Bladder microvascular endothelial cell (primary cell): ENCODE measurements at places on chromosomes 12 and 14. TPM values are rescaled to one million over a fixed set of nuclear protein-coding genes. Genes with fewer than 3 reads are reported as not detected.

The LRP1-AS gene
- not detected in 2 replicates for total RNA-seq

The PRPF39 gene
- 17.8 and 37.8 TPM in 2 replicates for total RNA-seq

The MSI1 gene
- not detected in 2 replicates for total RNA-seq

The EIF2B2 gene
- 87.8 and 126 TPM in 2 replicates for total RNA-seq

The PAX9 gene
- 0.06 TPM in 1 of 2 replicates, not detected in the other for total RNA-seq

The TUNAR gene
- total RNA-seq, result not detected in 2 replicates

The KRT75 gene
- total RNA-seq, result not detected in 2 replicates

The DAO gene
- not detected in 2 replicates for total RNA-seq

The PZP gene
- total RNA-seq, result 0.94 and 1.1 TPM in 2 replicates

The BCAT1 gene
- 28.7 and 128 TPM in 2 replicates for total RNA-seq

The SPIC gene
- not detected in 2 replicates for total RNA-seq

The RASSF9 gene
- total RNA-seq, result 1.5 and 4.6 TPM in 2 replicates

The ATL1 gene
- 1.8 and 4.0 TPM in 2 replicates for total RNA-seq

The RDH5 gene
- 0.97 and 1.6 TPM in 2 replicates for total RNA-seq

The MYH7 gene
- not detected in 2 replicates for total RNA-seq

The MIPOL1 gene
- total RNA-seq, result 6.3 and 21.2 TPM in 2 replicates

The NUP107 gene
- 37.9 and 60.2 TPM in 2 replicates for total RNA-seq

The ANP32D gene
- total RNA-seq, result not detected in 2 replicates

The EXD2 gene
- 17.5 and 24.7 TPM in 2 replicates for total RNA-seq

The RTN1 gene
- 0.06 and 0.16 TPM in 2 replicates for total RNA-seq

The GLI1 gene
- not detected in 2 replicates for total RNA-seq

The PTCSC3 gene
- not detected in 2 replicates for total RNA-seq

The EIF2S3B gene
- total RNA-seq, result 0.32 and 0.69 TPM in 2 replicates

The FGF6 gene
- total RNA-seq, result not detected in 2 replicates

The PARP2 gene
- 5.8 and 10.5 TPM in 2 replicates for total RNA-seq

The TTC9 gene
- total RNA-seq, result under 0.01 and 0.06 TPM in 2 replicates

The HOXC6 gene
- 0.25 TPM in 1 of 2 replicates, not detected in the other for total RNA-seq

The FKBP3 gene
- 19.3 and 27.0 TPM in 2 replicates for total RNA-seq

The NDRG2 gene
- 0.65 and 1.5 TPM in 2 replicates for total RNA-seq

The RD3L gene
- not detected in 2 replicates for total RNA-seq

The SMIM41 gene
- total RNA-seq, result under 0.01 and 0.13 TPM in 2 replicates

The KIF26A gene
- total RNA-seq, result 7.0 and 18.6 TPM in 2 replicates

The RERGL gene
- not detected in 2 replicates for total RNA-seq

The KLRC3 gene
- not detected in 2 replicates for total RNA-seq

The MYL2 gene
- 0.81 TPM in 1 of 2 replicates, not detected in the other for total RNA-seq

The OTUB2 gene
- 0.49 and 1.2 TPM in 2 replicates for total RNA-seq

The RIPK3 gene
- 4.9 TPM in 2 replicates for total RNA-seq

The EGLN3 gene
- 1.1 and 1.4 TPM in 2 replicates for total RNA-seq

The SINHCAF gene
- total RNA-seq, result 32.4 and 50.0 TPM in 2 replicates

The CCDC197 gene
- total RNA-seq, result not detected in 2 replicates

The MANSC4 gene
- total RNA-seq, result not detected in 2 replicates

The EML5 gene
- under 0.01 and 0.13 TPM in 2 replicates for total RNA-seq

The FAM222A gene
- total RNA-seq, result under 0.01 and 0.25 TPM in 2 replicates

The ATN1 gene
- 13.4 and 23.4 TPM in 2 replicates for total RNA-seq

The ACOT4 gene
- 0.49 and 0.76 TPM in 2 replicates for total RNA-seq

The CLEC4D gene
- total RNA-seq, result not detected in 2 replicates

The UBC gene
- 1,455 and 2,490 TPM in 2 replicates for total RNA-seq

The IRAK3 gene
- total RNA-seq, result 5.7 and 13.3 TPM in 2 replicates

The SERPINA12 gene
- not detected in 2 replicates for total RNA-seq

The FAM181A gene
- not detected in 2 replicates for total RNA-seq

The PPP2R3C gene
- 32.4 and 35.0 TPM in 2 replicates for total RNA-seq

The P2RX7 gene
- total RNA-seq, result 0.65 and 16.6 TPM in 2 replicates

The ASCL1 gene
- total RNA-seq, result not detected in 2 replicates

The CABP1 gene
- 0.16 TPM in 1 of 2 replicates, not detected in the other for total RNA-seq

The BCL11B gene
- under 0.01 TPM in 2 replicates for total RNA-seq
